Left renal pelvis (tissue), 4 donors: ENCODE measurements at places on chromosomes 13 and 19.

DNA sequence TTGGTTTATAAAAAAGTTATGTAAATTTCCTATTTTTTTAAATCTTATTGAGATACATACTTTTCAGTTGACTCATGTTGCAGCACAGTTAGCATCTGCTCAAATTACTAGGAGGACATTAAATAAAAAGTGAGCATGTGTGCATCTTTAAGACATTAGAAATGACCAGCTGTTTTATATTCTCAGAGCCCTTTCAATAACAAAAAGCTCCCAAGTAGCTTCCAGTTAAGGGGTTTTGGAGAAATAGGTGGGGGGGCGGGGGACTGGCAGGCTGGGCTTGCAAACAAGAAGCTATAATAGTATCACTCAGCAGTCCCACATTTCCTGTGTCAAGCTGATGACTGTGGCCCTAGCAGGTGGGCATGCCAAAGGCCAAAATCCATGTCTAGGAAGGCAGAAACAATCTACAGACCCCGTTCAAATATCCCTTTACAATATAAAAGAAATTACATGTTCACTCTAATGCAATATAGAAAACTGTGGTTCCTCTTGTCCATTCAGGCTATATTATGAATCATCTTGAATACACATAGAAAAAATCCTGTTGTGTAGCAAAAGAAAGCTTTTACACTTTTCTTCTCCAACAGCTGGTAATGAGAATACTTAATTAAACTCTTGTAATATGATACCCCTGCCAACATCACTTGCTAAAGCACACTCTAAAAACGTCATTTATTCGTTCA is 1713.2 kb upstream of the SLC10A2 start:
- DNase-seq, result no peak

DNA sequence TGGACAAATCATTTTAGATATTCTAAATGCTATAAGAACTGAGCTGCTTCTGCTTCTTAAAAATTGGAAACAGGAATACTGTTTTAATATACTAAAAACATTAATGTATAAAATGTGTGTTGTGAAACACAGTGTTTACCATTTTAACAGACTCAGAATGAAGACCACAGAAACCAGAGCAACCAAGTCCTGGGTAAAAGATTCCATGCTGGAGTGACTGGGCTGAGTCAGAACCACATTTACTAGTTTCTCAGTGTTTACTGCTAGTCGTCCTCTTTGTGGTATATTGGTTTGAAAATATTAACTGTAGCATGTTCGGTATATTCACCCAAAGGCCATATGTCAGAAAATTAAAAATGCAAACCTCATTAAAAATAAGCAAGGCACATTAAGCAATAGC is 31.9 kb downstream of the ANKRD10 start:
- DNase-seq, result no peak

DNA sequence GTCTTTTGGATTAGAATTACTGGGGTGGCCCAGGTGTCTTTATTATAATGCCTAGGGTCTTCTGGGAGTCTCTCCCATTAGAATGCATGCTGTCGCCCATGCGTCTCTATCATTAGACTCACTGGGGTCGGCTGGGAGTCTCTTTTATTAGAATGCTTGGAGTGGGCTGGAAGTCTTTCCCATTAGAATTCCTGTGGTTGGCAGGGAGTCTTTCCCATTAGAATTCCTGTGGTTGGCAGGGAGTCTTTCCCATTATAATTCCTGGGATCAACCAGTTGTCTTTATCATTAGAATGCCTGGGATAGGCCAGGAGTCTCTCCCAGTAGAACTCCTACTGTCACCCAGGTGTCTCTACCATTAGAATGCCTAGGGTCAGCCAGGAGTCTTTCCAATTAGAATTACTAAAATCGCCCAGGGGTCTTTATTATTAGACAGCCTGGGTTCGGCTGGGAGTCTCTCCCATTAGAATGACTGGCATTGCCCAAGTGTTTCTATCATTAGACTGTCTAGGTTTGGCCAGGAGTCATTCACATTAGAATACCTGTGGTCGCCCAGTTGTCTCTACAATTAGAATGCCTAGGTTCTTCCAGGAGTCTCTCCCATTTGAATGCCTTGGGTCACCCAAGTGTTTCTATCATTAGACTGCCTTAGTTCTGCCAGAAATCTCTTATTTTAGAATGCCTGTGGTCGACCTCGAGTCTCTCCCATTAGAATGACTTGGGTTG is 1558.5 kb downstream of the UQCRFS1 start:
- no peak for DNase-seq

DNA sequence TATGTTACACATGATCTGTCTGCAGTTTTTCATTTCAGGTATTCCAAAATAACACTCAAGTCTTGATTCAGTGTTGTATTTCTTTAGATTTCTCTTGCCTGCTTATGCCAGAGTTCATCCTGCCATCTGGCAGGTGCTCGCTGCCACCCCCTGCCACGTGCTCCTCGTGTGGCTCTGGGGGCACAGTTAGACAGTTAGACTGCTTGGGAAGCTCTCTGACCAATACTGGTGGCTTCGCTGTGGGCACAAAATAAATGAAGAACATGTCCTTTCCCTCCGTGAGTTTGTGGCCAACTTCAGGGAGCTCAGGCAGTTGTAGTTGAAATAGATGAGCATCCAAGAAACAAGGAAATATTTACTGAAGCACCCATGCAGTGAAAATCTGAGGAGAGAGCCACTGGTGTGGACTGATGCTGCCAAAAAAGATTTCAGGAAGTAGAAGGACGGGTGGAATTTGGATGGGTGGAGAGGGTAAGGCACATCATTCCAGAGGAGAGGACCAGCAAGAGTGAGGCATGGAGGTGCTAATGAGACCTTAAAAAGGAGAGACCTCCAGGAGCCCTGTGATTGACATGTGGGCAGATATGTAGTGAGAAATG is 37.5 kb upstream of the GPR183 start:
- DNase-seq, result no peak

GRCh38 chr19:50224986-50225747 is 21.7 kb downstream of the MYH14 start:
- no peak for DNase-seq
